ENCODE measurements at places on chromosomes 11 and 22.

- DNase-seq = no peak
These were observed 40.1 kb upstream of the TOLLIP start for GRCh38 chr11:1349327-1350041.

DNA sequence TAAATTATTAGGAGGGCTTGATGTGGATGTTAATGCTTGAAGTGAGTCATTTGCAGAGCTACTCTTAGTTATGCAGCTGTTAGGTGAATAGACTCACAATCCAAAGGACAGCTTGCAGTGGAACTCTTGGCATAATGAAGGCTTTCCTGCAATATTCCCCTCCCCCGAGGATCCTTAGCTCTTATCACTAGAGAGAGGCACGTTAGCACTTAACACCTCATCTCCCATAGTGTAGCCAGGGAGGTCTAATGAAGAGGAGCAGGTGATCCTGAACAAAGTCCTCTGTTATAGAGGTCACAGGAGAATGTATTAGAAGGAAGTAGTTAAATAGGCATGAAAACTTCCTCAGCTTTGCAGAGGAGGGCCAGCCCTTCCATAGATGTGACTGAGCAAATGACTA lies 919.2 kb upstream of the FAT3 start:
- no peak for DNase-seq

DNA sequence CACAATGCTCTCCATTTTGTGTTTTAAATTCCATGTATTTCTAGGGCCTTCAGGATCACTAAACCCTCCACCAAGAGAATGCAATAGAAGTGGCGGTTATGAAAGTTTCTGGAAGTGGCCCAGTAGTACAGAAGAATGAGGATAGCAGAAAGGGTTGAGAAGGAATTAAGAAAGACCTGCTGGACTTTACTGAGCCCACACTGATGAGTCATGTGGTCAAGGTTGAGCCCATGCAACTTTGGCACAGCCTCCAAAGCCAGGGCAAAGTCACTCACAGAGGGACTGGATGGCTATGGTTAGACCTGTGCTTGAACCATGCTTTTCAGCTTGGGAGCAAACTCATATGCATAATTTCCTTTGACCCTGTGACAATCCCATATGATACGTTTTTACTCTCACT lies 102.9 kb upstream of the PLET1 start:
- DNase-seq = no peak

DNA sequence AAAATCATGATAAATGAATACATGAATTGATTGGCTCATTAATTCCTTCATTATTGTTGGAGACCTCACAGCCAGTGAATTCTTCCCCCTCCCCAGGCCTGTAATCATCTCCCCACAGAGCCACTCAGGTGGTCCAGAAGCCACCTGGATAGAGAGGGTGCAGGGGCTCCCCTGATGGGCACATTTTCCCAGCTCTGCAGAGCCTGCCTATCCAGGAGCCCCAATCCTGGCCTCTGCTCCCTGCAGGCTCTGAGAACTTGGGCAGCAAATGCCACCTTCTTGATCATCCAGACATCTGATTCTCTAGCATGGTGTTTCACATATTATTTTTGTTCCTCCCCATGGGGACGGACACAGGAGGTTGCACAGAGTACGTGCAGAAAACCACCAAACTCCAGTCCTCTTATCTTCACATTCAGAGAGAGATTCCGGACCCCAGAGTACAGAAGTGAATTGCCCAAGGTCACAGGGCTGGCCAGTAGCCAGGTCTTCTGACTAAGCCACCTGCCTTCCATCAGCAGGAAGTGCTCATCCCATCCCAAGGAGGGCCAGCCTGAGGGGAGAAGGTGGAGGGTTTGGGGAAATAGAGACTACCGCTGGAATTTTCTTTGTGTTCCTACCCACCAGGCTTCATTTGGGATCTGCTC lies 348.0 kb downstream of the BUD13 start:
- DNase-seq = no peak

DNA sequence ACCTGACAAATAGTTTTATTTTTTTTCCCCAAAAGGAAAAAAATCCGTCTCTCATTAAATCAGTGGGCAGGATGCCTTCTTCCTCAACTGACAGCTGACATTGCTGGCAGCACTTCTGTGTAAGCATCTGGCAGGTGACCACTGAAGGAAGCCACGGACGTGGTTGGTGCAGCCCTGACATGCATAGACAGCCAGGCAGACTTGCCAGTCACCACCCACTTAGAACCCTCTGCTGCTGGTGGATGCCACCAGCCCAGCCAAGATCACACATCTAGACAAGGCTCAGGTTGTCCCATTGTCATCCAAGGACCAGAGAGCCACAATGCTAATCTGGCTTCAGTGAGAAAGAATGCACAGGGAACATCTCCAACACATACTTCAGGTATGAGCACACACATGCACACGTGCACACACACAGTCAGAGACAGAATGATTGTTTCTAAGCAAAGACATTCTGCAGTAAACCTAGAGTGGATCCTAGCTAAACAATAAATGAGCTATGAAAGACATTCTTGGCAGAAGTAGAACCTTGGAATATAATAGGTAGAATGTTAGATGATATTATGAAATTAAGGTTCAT lies 49.8 kb upstream of the BMAL1 start:
- no peak for DNase-seq

GRCh38 chr11:46682773-46683752 lies 17.4 kb downstream of the ARHGAP1 start:
- DNase-seq = no peak

DNA sequence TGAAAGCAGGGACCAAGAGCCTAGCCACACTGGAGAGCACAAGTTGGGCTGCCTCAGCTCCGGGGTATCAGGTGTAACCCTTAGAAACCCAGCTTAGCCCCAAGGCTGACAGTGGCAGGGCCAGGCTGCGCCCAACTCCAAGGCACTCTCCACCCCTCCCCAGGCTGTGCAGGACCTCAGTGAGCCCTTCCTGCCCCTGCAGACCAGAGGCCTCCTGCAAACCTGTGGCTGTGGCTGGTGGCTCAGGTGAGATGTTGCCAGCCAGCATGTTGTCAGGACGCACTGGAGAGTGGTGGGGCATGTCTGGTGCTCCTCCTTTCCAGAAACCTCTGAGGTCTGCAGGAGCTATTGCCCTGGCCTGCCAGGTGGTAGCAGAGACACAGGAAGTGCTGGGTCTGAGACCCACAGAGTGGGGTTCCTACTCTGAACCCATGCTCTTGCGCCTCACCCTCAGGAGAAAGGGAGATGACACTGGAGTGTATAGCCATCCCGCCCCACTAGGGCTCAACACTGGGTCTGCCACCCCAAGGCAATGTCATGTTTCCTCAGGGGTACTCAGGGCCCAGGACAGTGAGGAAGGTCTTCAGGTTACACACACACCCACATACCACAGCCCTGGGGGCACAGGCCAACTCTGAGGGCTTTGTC lies 2.4 kb upstream of the SCARF2 start:
- DNase-seq = no peak

- no peak for DNase-seq
These were observed 5.3 kb downstream of the C22orf39 start for GRCh38 chr22:19442166-19442565.

DNA sequence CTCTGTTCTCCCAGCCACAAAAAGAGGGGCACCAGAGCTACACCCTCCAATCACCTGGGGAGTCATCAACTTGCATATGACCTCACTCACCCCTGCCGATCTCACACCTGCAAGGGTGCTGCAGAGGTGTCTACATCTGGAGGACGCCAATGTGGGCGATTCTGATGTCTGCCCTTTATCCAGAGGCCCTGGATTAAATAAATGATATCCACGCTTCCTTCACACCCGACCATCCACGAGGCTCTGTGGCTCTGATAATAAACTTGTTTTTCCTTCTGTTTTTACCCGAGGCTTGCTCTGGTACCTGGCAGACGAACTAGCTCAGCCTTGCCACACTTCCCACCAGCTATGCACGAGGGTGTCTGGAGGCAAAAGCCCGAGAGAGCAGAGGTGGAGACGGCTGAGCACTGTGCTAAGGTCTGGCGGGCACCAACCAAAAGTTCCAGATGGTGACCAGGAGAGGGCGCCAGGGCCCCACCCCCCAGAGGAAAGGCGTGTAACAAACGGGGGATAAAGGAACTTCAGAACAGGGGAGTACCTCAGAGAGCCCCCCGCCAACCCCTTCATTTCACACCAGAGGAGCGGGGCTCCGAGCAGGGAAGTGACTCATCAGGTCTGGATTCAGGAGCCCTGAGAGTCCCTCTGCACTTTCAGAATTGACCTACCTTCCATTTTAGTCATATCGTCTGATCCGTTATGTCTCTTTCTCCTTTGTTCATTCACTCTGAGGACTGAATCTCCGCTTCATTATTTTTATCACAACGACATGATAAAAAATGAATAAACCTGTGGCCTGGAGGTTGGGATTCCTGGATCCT lies 13.5 kb downstream of the SCN3B start:
- DNase-seq = peak; percentile 38

DNA sequence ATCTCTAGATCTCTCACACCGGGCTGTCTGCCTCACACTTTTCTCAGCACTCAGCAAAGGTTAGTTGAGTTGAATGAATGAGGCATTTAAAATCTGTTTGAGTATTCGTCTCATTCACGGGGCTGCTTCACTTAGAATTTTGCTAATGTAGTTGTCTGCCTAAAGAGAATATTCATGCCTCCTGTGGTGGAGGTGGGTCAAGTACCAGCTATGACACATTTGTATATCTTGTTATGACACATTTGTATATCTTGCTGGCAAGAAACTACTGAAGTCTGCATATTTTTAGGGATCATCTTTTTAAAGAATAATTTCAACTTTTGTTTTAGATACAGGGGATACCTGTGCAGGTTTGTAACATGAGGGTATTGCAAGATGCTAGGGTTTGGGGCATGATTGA lies 43.1 kb downstream of the LDLRAD3 start:
- no peak for DNase-seq

DNA sequence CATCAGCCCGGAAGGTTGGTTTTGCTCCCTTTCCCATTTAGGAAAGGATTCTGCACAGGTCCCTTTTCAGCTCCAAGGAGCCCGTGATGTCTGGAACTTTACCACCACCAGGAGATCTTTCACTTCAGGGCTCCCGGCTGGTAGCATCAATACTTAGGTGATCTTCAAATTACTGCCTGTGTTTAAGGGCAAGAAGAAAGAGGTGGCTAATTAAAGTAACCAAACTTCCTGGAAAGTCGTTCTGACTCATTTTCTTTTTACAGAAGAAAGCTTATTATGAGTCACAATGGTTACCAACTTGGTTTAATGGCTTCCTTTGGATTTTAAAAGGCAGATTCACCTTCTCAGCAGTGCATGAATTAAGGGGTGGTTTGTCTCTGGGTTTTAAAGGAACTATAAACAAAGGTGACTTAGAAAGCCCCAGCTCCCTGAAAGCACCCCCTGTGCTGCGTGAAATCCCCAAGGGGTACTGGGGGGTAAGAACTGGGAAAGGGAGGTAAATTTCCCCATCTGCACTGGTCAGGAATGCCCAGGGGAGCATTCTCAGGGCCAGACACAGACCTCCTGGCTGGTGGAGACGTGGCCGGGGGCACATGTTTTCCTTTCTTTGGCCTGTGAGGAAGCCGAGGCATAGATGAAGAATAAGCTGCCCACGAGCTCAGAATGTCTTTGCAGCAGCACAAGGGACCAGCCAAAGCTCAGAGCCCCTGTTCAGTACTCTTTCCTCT lies 8.8 kb downstream of the POU2F3 start:
- no peak for DNase-seq

GRCh38 chr11:86632499-86633269 lies 39.7 kb downstream of the ME3 start:
- no peak for DNase-seq

GRCh38 chr11:115676206-115676605 lies 172.0 kb upstream of the CADM1 start:
- DNase-seq = no peak

DNA sequence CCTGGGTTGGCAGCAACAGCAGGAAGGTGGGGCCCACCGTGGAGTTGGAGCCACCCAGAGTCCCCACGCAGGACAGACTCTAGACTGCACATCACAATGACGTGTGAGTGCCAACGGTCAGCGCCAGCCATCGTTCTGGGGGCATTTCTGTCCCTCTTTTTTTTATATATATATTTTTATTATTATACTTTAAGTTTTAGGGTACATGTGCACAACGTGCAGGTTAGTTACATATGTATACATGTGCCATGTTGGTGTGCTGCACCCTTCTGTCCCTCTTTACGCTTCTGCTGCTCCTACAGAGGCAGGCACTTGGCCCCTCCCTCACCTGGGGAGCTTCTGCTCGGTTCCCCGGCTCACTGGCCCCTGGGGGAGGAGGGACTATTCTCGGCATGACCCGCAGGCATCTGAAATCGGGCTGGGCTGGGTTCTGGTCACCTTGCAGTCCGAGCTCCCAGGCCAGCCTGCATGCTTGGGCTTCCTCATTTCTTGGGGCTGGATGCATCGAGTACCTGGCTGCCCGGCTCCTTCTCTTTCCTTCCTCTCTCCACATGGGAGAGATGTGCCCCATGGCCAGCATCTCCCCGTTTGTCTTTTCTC lies 787.4 kb downstream of the TBC1D22A start:
- no peak for DNase-seq

- no peak for DNase-seq
These were observed 31.0 kb downstream of the TMPRSS5 start for GRCh38 chr11:113675003-113675561.

DNA sequence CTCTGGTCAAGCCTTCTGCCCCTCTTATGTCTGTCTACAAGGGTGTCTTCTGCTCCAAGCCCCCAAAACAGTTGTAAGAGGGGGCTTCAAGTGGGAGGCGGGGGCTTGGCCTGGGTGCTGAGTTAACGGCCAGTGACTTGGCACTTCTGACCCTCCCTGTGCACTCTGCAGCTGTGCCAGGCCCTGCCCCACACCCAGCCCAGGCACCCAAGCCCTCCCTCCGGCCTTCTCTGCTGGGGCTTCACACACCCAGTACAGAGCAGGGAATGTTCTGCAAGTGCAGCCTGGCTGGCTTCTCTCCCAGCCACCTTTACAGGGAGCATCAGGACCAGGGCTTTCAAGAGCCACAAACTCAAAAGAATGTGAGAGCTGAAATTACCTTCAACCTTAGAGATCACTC lies 3.8 kb downstream of the TMEM121B start:
- no peak for DNase-seq

- no peak for DNase-seq
These were observed 199.7 kb downstream of the FAT3 start for GRCh38 chr11:92424281-92424680.

DNA sequence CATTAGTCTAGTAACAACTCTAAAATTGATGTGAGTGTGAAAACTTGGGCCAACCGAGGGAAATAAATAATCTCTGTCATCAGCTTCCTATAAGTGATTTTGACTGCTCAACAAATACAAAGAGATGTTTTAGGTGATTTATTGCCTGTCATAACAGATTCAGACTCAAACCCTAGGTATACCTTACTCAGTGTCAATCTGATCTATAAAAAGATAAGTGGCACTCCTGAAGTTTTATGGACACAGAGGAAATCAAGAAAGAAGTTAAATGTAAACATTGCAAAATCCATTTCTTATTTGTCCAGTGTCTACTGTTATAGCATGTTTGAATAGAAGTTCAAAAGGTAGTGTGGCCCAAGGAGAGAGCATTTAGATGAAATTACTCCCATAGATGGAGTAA lies 30.4 kb upstream of the TYR start:
- no peak for DNase-seq

DNA sequence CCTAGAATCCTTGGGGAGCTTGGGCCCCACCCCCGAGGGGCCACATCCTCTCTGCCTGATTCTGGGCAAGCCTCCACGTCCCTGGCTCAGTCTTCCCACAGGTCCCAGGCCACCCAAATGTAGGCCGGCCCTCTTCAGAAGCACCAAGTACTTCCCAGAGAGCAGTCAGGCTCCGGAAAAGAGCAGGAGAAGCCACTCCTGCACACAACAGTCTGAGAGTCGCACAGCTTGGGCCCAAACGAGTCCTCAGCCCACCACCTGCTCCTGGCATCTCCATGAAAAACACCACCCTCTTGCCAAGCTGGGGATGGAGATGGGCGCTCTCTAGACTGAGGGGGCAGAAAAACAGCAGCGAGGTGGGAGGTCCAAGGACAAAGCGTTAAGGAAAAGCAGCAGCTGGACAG lies 15.4 kb downstream of the EHD1 start:
- DNase-seq = no peak
